Omental fat pad (tissue), 4 donors: ENCODE measurements at places on chromosomes 3 and 15.

GRCh38 chr15:76815421-76815820 lies 89.7 kb downstream of the SCAPER start:
- DNase-seq: no peak

DNA sequence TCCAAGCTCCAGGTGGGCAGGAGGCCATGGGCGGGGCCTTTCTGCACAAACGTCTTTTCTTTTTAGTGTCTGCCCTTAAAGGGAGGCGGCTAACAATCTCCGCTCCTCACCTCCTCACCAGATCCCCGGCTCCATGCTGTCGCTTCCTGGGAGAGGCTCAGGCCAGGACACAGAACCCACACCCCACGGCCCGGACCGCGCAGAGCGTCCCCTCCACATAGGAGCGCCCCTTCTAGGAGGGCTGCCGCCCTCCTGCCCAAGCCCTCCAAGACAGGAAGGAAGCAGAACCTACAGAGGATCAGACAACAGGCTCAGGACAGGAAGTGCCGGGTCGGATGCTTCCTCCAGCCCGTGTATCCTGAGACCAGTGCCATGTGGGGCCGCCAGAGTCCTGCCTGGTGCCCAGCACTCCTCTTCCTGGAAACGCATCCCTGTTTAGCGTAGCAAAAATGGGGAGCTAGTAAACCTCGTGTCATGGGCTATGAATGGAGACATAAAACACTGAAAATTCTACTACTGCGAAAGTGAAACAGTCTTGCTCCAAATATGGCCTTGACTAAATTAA lies 83.2 kb upstream of the ATP10A start:
- DNase-seq: no peak

- no peak for DNase-seq
Observed at GRCh38 chr3:72630969-72631344, 217.3 kb downstream of the SHQ1 start.

GRCh38 chr3:1798711-1799405 lies 299.8 kb upstream of the CNTN4 start:
- no peak for DNase-seq

GRCh38 chr3:100781301-100781700 lies 72.0 kb downstream of the TFG start:
- DNase-seq: no peak

GRCh38 chr3:144415492-144415891 lies 443.9 kb downstream of the DIPK2A start:
- DNase-seq: no peak

- no peak for DNase-seq
Observed at GRCh38 chr3:164401923-164402322, 676.4 kb downstream of the SI start.

- no peak for DNase-seq
Observed at GRCh38 chr15:81809543-81809942, 236.3 kb downstream of the MEX3B start.

DNA sequence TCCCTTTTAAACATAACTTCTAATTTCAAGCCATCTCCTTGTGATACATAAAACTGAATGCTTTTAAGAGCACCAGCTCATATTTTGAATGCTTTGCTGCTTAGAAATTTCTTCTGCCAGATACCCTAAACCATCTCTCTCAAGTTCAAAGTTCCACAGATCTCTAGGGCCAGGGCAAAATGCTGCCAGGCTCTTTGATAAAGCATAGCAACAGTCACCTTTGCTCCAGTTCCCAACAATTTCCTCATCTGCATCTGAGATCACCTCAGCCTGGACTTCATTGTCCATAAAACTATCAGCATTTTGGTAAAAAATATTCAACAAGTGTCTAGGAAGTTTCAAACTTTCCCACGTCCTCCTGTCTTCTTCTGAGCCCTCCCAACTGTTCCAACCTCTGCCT lies 17.5 kb downstream of the OSTN start:
- no peak for DNase-seq

GRCh38 chr15:53830707-53831386 lies 71.4 kb upstream of the WDR72 start:
- DNase-seq: no peak

- no peak for DNase-seq
Observed at GRCh38 chr15:73715417-73715816, 31.2 kb downstream of the CD276 start.

DNA sequence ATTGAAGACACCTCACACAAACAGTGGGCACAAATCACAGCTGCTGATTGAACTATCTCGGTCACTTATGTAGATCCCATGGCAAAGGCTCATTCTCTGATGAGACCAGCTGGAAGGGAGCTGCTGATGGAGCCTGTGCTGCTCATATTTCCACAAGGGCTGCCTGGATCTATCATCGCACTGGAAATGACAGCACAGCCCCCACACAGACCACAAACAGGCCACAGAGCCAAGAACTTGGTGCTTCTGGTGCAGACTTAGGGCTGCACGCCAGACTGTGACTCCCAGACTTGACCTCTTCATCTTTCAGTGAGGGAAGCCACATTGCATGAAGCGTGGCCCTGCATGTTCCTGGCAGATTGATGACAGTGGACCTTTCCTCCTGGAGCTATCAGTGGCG lies 197.6 kb downstream of the MINAR1 start:
- DNase-seq: no peak

- no peak for DNase-seq
Observed at GRCh38 chr3:114899186-114899931, 247.7 kb downstream of the ZBTB20 start.

DNA sequence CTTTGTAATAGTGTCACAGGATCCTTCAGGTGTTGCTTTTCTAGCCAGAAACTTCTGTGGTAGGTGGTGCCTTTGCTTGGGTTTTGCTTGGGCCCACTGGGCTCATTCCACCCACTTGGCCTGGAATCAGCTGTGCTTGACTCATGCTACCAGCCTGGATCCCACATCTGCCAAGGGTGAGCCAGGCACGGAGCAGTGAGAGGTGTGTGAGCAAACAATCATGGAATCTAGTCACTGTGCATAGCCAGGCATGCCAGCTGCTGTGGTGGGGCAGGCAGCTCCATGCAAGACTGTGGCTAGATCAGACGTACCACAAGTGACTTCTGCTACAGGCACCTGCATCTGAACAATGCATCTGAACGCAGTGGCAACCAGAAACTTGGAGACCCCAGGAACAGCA lies 275.9 kb downstream of the UBE2E2 start:
- DNase-seq: no peak

DNA sequence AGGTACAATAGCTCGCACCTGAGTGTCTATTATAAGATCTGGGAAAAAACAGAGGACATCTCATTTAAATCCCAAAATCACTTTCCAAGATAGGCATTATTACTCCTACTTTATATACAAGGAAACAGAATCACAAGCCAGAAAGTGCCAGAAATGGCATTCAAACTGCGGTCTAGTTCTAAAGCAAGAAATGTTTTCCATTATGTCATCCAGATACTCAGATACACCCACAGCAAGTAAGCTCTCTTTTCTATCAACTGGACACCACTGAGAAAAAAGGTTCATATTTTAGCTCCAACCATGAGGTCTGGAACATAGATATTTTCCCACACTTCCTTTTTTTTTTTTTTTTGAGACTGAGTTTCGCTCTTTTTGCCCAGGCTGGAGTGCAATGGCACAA lies 8.1 kb downstream of the SLC33A1 start:
- DNase-seq: no peak

GRCh38 chr3:6862880-6863195 lies 1.9 kb downstream of the GRM7 start:
- no peak for DNase-seq

DNA sequence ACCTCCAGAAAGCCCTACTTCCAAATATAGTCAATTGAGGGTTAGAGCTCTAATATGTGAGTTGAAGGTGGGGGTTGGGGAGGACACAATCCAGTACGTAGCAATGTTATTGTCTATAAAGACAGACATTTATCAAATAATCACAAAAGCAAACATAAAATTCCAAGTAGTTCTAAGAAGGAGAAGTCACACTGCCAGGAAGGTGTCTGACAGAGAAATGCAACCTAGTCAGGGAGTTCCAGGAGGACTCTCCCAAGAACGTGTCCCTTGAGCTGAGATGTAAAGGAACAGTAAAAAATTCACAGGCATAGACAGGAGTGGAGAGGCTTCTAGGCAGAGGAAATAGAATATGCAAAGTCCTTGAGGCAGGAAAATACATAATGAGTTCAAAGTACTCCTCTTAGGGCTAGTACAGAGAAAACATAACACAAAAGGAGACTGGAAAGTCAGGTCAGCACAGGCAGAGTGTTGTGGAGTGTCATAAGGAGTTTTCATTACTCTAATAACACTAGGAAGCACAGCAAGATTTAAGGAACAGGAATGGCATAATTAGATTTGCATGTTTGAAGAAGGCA lies 277.6 kb upstream of the STT3B start:
- no peak for DNase-seq

GRCh38 chr3:43001094-43001553 lies 22.0 kb downstream of the GASK1A start:
- DNase-seq: peak; percentile 47

GRCh38 chr15:39695793-39696192 lies 86.8 kb downstream of the FSIP1 start:
- no peak for DNase-seq

DNA sequence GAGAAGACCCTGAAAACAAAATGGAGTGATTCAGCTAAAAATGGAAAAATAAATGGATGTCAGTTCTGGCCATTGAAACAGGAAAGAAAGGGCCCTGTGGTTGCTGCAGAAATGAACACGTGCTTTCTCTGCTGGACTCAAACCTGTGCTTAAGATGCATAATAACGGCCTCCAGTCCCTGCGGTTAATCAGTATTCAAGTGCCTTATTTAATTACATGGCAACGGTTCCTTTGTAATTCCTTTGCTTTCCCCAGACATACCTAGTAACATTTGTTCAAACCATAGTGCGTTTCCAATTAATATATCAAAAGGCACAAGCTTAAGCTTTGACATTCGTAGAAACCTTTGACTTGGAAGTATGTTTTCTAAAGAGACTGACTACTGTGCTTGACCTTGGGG lies 428.3 kb downstream of the GABRG3 start:
- no peak for DNase-seq

GRCh38 chr3:58617338-58617761 lies 40.2 kb upstream of the FAM107A start:
- no peak for DNase-seq

GRCh38 chr3:36418296-36418695 lies 38.0 kb downstream of the STAC start:
- DNase-seq: no peak

GRCh38 chr3:189338366-189338765 lies 166.6 kb downstream of the TPRG1 start:
- DNase-seq: no peak

- no peak for DNase-seq
Observed at GRCh38 chr3:56720849-56721248, 37.8 kb upstream of the TASOR start.

DNA sequence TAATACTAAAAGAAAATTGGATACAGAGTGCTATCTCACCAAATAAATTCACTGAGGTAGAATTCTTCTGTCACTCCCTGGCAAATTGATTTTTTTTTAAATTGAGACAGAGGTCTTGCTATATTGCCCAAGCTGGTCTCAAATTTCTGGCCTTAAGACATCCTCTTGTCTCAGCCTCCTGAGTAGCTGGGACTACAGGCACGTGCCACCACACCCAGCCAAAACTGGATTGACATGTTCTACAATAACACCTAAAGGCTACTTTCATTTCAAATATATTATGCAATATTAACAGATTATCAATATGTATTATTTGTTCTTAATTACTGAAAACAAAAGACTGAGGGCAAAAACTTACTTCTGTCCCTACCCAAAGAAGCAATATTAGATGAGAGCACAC lies 36.7 kb downstream of the TFDP2 start:
- DNase-seq: no peak

- DNase-seq: no peak
Observed at GRCh38 chr3:436053-436452, 239.5 kb downstream of the CHL1 start.

- DNase-seq: no peak
Observed at GRCh38 chr3:28935146-28935545, 345.7 kb upstream of the RBMS3 start.

DNA sequence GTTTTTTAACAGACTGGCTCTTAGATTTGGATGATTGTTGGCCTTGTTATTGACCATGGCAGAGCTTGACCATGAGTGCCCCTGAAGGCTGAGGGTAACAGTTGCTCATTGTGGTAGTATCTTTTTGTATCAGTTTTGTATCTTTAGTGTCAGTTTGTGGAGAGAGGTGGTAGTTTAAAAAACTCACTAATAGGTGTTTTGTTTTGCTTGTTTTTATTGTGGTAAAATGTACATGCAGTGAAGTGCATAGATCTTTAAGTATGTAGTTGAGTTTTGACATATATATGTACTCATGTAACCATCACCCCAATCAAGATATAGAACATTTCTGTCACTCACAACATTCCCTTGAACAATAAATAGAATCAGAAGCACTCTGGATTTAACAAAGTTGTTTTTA lies 9.8 kb downstream of the GMPS start:
- DNase-seq: no peak

DNA sequence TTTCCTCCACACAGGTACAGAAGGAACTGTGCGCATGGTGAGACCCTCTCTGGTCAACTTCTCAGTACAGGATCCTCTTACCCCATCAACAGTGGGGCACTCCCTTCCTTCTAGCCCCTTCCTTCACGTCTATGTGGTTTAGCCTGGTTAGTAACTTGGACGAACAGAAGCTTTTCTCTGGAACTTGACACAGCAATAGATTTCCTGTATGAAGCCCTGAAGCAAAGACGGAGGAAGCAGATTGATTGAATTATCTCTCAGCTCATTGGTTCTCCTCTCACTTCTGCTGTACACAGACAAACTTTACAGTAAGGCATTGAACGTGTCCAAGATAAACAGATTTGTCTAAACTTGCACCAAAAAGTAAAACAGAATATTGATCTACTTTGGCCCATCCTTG lies at the start of gene CD200R1:
CD200R1 (minus strand) TSS at position 210 of the 400 bp plus-strand sequence. CDS start 246 bp downstream, outside the sequence.
- DNase-seq: no peak

DNA sequence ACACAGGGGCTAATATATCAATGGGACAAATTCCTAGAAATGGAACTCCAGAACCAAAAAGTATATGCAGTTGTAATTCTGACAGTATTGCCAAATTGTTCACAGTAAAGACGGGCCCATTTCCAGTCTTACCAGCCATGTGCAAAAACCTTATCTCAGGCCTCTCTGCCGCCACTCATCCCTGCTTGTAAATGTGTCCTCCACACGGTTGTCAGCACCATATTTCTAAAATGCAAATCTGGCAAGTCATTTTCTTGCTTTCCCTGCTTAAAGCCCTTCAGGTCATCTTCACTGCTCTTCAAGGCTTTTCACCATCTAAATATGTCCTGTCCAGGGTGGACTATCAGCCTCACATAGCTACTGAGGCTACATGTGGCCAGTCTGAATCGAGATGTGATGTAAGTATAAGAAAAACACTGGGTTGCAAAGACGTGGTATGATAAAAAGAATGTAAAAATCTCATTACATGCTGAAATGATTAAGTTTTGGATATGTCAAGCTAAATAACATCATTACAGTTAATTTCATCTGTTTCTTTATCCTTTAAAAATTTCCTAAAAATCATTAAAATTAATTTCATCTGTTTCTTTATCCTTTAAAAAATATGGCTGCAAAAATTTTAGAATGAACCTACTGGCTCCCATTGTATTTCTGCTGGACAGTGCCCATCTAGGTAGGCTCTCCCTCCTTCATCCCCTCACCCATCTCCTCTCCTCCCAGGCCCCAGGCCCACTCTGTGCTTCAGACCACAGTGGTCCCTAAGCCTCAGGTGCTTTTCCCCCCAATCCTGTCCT lies 980 bp downstream of the PARP9 start:
- no peak for DNase-seq

- DNase-seq: no peak
Observed at GRCh38 chr3:14803981-14804834, 14.6 kb upstream of the FGD5 start.
